WTC11 (cell line): ENCODE measurements at places on chromosomes 12 and 14. TPM values are rescaled to one million over a fixed set of nuclear protein-coding genes. Genes with fewer than 3 reads are reported as not detected.

LPCAT3 gene
- total RNA-seq, result 35.3 to 40.0 TPM (median 36.2 TPM) in 3 replicates

GDF3 gene
- 34.4 to 42.0 TPM (median 38.2 TPM) in 3 replicates for total RNA-seq

UNG gene
- total RNA-seq, result 125 to 135 TPM (median 127 TPM) in 3 replicates

DNA sequence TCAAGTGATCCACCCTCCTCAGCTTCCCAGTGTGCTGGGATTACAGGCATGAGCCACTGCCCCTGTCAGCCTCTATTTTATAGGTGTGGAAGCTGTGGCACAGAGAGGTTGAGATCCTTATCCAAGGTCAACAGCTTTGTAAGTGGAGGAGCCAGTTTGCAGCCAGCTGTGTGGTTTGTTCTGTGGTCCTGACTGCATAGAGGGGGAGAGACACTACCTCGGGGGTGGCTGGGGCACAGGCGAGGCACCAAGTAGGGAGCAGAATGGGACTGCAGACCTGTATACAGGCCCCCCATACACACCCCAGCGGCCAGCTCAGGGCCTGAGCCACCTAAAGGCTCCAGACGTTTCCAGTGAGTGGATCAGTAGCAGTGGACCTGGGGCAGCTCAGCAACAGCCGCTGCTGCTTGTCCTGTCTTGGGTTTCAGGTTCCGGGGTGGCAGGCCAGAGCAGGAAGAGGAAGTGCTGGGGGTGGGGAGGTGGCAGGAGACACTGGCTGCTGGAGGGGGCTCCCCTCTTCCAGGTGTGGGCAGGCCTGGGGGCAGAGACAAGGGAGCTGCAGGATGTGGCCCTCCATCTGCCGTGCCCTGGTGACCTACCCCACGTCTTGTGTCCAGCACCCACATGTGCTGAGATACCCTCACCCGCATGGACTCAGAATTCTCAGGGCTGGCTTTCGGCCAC, 11.0 kb downstream of the ORAI1 start:
- DNase-seq, result no peak

DNA sequence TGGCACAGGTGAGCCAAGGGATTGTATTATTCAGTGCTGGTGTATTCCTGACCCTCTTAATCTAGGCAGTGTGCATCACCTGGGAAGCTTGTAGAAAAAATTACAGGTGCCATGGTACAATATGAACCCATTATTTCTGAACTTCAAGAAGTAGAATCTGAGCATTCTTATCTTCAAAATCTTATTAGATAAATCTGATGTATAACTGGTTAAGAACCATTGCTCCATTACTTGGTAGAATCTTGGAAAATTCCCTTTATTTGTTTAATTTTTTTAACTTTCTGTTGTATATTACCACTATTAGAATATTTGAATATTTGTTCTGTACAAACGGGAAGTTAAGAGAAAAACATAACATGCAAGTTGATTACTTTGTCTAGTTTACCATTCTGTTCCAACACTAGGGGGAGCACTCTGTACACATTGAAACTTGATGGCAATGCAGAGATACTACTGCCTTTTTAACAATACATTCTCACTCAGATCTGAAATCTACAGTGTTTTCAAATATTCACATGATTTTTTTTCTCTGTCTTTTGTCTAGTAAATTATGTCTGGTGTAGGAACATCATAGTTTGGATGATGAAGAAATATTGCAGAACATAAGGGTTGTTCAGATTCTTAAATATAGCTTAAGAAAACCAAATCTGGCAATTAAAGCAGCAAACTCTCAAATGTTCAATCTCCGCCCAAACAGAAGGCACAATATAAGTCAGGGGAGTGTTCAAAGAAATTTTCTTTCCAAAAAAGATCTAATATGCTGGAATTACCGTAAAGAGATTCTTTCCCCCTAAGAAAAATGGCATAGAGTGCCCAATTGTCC, 196.6 kb downstream of the PCNX1 start:
- no peak for DNase-seq

DNA sequence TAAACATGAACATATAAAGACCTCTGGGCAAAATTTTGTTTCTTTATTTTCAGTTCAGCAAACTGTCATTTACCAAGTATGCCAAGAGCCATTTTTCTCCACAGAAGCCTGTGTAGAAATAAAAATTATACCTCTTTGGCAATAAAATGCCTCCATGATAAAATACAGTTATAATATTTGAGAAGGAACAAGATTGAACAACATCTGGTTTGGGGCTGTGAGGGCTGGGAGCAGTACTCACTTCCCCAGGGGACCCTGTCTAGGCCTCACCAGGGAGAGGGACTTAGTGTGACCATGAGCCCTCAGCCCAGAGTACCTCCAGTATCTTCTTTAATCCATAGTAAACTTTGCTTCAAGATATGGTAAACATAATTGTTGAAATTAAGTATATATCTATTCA, 65.1 kb downstream of the DAAM1 start:
- DNase-seq, result no peak

DNA sequence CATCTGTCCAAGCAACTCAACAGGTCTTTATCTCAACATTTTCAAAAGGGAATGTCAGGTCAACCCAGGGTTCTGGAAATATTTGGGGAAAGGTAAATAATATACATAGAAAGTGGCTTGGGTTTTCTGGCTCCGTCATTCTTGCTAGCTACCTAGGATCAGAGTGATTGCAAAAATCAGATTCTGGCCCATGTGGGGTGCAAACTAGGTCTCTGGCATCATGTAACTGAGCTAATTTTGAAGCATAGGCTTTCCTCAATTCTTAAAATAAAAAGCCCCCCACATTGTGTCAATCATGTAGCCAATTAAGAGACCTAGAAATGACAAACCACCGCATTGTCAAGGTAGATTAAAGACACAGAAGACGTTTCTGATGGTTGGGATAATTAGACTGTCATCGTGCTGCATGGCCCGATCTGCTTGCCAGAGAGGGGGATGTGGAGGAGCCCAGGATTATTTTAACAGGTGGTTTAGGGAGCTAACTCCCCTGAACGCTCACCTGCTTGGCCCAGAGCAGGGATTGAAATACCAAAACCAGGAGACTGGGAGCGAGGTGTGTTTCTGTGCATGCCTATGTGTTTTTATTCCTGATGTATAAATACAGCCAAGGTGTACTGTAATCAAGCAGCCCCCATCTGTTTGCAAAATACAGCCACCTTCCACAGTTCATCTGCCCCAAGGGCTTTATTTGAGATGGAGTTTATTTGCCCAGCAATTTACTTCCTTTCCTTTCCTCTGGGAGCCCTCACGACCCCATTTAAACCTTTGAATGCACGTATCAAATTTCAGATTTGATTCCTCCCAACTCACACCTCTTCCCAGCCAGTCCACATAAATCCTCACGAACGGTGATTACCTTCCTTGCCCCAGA, 189.5 kb downstream of the TTC8 start:
- DNase-seq, result no peak

- no peak for DNase-seq
These were observed 56.8 kb downstream of the MOK start for GRCh38 chr14:102248121-102248520.

DNA sequence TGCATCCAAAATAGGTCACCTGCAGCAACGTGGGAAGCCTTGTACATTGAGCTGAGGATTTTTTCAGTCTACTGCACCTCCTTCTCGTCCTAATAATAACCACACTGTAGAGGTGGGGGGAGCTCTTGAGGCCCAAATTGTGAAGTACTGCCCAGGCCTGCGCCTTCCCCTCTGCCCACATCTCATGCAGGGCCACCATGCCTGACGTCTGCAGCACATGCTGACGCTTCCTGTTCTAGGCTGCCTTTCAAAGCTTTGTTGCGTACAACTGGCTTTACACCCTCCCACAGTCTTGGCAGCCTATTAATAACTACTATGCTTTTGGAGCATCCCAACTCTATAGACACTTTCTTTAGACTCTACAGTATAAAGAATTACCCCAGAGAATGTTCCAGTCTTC, 26.5 kb upstream of the TTC7B start:
- DNase-seq, result no peak

GRCh38 chr12:46244273-46244915, 24.4 kb downstream of the SLC38A1 start:
- DNase-seq, result no peak

- no peak for DNase-seq
These were observed 9.9 kb upstream of the ASPG start for GRCh38 chr14:104075530-104076151.

KLHL33 gene
- total RNA-seq, result 0.07 to 0.18 TPM (median 0.17 TPM) in 3 replicates

DNA sequence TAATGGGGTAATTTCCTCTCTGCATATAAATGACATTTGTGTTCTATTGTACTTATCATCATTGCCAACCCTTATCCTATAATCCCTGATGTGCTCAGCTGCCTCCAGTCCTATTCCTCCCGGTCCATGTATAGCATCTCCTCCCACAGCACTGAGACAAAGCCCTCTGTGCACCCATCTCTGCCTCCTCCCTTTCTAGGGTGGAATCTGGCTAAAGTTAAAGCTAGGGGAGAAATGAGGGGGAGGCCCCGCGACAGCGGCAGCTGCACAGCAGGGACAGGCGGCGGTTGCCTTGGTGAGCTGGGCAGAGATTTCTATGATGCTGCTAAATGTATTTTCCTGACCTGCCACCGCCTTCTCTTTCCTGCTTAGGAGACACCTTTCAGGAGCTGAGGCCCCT, 12.8 kb upstream of the ZDHHC22 start:
- DNase-seq, result no peak

DNA sequence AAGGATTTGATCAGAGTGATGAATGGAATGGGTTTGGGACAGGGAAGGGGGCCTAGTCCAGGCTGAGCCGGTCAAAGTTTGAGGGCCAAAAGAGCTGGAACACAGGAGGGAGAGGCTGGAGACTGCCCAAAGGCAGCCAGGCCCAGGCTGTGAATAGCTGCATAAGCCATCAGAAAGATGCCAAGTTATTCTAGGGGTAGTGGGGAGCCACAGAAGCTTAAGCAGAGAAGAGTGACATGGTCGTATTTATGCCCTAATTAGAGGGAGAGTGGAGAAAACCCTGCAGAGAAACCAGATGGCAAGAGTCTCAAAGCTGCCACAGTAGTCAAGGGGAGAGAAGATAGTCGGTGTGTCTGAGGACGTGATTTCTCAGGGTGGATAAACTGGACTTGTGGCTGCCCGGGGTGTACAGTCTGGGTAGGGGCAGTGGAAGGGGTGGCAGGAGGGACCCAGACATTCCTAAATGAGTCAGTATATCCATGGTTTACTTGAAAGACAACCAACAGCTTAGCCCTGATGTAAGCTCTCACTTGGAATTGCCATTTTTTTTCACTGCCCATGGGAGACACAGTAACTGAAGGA, 99.2 kb downstream of the PRICKLE1 start:
- DNase-seq, result no peak

- no peak for DNase-seq
These were observed 147.3 kb downstream of the TSPAN9 start for GRCh38 chr12:3224530-3224903.

DNA sequence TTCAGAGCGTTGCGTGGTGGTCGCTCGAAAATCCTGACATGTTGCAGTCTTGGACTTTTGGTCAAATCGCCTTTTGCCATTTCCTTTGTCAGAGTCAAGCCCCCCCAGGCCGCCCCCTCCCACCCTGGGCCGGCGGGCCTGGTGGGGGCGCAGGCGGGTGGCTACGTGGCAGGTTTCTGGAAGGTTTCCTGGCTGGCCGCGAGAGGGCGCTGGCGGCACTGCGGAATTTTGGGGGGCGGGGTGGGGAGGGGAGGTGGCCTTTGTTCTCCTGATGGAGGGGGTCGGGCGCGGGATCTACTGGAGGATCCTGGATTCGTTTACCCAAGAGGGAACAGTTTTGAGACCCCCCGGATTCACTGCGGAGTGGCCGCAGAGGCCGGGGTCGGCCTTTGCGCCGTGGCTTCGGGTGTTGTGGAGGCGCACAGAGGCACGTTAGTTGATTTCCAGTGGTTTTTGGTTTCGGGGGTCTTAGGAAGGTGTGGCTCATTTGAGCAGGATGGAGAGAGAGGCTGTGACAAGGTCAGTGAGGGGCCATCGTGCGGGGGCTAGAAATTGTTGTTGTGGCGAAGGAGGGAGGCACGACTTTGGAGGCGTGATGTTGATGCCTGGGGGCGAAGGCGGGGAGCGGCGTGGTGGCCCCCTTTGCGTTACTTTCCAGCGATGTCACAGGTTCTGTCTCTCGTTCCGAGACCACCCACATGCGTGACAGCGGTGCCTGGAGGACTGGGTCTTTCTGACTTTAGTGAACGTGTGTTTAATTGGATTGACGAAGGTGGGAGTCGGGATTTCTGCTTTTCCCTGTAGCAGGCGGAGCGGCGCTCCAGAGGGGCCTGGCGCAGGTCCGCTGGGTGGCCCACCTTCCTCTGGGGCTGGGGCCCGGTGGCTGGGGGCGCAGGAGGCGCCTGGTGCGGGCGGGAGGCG, 1.4 kb downstream of the MEG3 start:
- DNase-seq, result no peak

- no peak for DNase-seq
These were observed 85.4 kb downstream of the KCNMB4 start for GRCh38 chr12:70451528-70451927.

DNA sequence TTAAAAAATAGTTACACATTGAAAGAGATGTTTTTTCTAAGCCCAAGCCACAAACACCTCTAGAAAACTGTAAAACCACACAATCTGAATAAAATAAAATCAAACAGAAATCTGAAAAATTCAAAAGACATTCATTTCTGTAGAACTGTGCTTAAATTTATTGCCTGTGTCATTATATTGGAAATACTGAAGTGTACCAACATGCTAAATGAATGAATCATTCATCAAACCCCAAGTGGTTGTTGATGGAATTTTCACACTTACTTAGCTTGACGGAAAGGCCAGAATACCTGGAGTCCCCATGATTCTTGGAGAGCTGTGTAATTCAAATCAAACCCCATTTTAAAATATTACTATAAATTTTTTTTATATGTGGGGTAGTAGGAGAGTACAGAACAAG, 2.7 kb downstream of the KITLG start:
- DNase-seq, result no peak

MFAP5 gene
- total RNA-seq, result 0.69 to 0.96 TPM in 2 of 3 replicates, not detected in the other

DNA sequence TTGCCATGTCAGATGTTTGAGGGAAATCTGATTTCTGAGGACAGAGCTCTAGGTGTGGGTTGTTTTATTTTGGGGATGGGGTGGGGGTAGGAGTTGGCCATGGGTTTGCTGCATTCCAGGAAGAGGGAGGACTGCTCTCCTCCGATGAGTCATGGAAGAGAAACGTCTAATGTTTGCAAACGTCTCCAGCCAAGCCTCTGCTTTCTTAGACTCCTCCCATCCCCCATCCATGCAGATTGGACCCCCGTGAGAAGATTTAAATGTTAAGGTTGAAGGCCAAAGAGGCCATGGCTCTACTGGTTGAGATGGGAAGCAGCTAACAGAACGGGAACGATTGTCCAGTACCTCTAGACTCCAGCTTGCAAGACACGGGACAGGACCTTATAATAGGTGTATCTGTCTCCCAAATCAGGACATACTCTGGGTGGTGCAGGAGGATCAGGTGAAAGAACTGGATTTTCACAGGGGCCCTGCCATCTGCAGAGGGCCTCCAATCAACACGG, 11.4 kb upstream of the ATP2A2 start:
- DNase-seq, result no peak

- no peak for DNase-seq
These were observed 2.2 kb downstream of the ZFP36L1 start for GRCh38 chr14:68790644-68791077.

GRCh38 chr14:73795466-73795865, 56.2 kb upstream of the PTGR2 start:
- no peak for DNase-seq

DNA sequence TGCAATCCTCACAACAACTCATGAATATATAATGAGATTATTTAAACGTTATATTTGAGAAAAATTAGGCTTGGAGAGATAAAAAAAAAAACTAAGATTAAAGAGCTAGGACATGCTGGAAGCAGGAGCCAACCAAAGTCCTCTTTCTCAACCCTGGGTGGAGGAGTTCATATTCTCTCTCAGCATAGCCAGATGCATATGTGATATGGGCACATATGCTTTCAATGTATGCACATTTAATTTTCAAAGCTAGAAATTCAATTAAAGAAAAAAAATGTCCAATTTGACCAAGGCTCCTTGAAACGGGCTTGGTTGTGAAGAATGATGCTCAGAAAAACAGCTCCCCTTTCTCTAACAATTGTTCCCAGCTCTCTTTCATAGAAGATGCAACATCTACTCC, 61.9 kb upstream of the GRIP1 start:
- DNase-seq, result no peak
